Smooth muscle cell of trachea (primary cell): ENCODE measurements at places on chromosomes 1 and 21. TPM values are rescaled to one million over a fixed set of nuclear protein-coding genes. Genes with fewer than 3 reads are reported as not detected.

The SPOCD1 gene
- 61.5 and 76.4 TPM in 2 replicates for total RNA-seq

The TEX38 gene
- total RNA-seq, result 0.29 TPM in 1 of 2 replicates, not detected in the other

The SYT2 gene
- under 0.01 TPM in 1 of 2 replicates, not detected in the other for total RNA-seq

The DIO1 gene
- total RNA-seq, result under 0.01 TPM in 1 of 2 replicates, not detected in the other

The FCRL4 gene
- total RNA-seq, result not detected in 2 replicates

The IGSF9 gene
- not detected in 2 replicates for total RNA-seq

The SLC1A7 gene
- 0.73 and 1.2 TPM in 2 replicates for total RNA-seq

The BTBD19 gene
- total RNA-seq, result 3.9 and 10.1 TPM in 2 replicates

The COL24A1 gene
- 0.83 and 0.87 TPM in 2 replicates for total RNA-seq

The TMPRSS15 gene
- not detected in 2 replicates for total RNA-seq
